OCI-LY7 (cell line): ENCODE measurements at places on chromosomes 6 and 20. TPM values are rescaled to one million over a fixed set of nuclear protein-coding genes. Genes with fewer than 3 reads are reported as not detected.

DNA sequence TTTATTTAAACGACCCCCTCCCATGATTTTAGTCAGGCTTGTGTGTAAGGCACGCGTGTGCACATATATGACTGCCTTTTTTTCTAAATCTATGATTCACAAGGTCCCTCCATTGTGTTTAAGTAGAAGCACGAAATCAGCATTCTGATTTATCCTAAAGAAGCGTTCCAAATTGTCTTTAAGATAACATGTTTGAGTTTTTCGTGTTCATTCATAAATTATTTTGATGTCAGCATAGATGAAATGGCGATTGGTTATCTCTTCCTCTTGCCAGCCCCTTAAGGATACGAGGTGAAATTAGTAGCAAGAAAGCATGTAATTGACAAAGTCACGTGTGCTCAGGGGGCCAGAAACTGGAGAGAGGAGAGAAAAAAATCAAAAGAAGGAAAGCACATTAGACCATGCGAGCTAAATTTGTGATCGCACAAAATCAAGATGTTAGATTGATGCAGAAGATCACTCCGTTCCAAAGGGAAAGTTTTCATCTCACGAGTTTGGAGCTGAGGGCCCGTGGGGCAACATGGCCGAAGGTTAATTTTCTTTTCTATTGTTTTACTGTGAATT lies at the start of gene LIN28B:
Gene LIN28B (plus strand): TSS at position 377 of the 564 bp plus-strand sequence. CDS start 144 bp downstream, at position 521.
- DNase-seq: no peak

- DNase-seq: no peak
Measured at GRCh38 chr6:14569394-14569793, 451.8 kb downstream of the CD83 start.

DNA sequence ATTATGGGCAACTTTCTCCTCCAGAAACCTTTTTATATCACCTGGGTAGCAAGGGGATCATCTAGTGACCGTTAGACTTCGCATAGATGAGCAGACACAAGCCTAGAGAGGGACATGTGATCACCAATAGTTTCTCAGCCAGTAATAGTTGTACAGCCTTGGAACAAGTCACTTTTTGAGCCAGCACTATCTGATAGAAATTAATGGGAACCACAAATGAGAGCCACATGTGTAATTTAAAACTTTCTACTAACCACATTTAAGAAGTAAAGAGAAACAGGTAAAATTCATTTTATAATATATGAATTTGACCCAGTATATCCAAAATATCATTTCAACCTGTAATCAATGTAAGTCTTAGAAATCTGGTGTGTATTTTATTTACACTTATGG lies 592 bp upstream of the CTNNBL1 start:
- no peak for DNase-seq

Gene PSMB1
- 166 and 193 TPM in 2 replicates for total RNA-seq

DNA sequence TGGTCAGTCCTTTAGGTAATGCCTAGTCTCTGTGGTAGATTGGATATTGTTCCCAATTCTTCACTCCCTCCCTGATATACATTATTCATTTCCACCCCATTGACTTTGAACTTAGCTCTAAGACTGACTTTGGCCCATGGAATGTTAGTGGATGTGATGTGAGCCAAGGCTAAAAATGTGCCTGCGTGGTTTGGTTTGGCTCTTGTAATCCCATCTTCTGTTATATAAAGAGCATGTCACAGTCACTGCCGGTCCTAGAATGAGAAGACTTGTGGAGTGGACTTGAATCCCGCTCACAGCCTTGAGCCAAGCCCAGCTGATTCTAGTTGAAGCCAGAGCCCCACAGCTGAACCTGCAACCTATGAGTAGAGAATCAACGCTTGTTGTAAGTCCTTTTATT lies 23.6 kb upstream of the DNAAF9 start:
- no peak for DNase-seq

Gene BEND6
- total RNA-seq: 1.5 and 2.9 TPM in 2 replicates

Gene RAET1L
- not detected in 2 replicates for total RNA-seq

- no peak for DNase-seq
Measured at GRCh38 chr20:57676589-57677583, 32.9 kb downstream of the PMEPA1 start.

DNA sequence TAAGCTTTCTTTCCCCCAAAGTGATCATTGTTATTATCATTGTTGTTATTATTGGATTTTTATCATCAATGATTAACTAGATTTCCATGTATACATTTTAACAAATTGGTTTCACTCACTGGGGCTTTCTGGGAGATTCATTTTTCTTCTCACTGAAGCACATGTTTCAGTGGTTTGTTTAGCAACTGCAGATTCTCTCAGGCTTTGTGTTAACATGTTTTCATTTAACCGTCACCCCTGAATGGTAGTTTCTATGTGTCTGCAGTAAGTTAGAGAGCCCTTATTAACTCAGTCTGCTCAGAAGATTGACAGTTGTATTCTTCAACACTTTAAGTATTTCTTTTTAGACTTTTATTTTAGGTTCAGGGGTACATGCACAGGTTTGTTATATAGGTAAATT lies 12.4 kb downstream of the ZKSCAN4 start:
- DNase-seq: no peak

GRCh38 chr6:99148111-99148510 lies 200.4 kb upstream of the FBXL4 start:
- DNase-seq: no peak

Gene PTPRK
- 0.48 TPM in 1 of 2 replicates, not detected in the other for total RNA-seq

DNA sequence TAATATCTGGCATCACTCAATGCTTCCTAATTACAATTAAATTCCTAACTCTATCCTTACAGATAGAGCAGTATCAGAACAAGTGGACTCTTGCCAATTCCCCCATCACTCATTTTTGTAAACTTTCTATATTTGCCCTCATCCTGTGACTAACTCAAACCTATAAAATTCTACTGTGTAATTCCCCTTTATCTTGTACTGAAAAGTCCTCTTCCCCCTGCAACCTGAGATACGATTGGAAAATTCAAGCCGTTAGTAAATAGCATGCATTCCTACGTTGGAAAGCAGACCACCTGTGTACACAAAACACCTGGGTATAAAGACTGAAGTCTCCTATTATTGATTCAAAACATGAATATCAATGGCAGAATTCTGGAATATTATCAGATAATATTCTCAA lies 70.4 kb upstream of the KCNQ5 start:
- no peak for DNase-seq
